ENCODE measurements at places on chromosomes 6 and 20.

DNA sequence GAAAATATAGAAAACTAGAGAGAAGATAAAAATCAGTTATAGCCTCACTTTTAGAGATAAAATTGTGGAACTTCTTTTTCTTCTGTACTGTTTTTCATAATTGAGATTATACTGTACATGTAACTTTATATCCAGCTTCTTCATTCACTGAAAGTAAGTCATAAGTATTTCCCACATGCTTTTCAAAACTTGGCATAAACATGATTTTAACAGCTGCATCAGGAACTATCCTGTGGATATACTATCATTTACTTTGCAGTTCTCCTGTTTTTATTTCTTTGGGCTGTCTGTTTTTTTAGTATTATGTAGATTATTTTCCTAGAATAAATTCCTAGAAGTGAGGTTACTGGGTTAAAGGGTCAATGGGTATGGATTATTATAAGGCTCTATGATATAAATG lies 14.8 kb downstream of the DSTN start:
- no peak for DNase-seq

- DNase-seq = no peak
Observed at GRCh38 chr20:36017048-36017951, 48.9 kb downstream of the CNBD2 start.

GRCh38 chr6:17347012-17347411 lies 46.4 kb upstream of the CAP2 start:
- no peak for DNase-seq

DNA sequence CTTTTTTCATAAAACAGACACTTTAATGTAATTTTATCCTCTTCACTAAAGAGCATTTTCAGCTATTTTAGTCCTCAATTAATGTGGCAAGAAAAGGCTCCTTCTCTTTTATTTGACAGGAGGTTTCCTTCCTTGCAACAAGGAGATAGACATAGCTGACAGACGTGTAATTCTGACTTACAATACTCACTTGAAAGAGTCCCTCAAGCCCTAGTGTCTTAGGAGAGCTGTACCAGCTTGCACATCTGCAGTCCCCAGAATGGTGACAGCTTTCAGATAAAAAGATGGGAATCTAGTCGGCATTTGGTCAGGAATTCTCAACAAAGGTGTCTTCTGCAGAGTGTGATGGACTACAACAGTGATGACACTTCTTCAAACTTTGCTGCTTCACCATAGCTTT lies 603.7 kb upstream of the PTCHD4 start:
- no peak for DNase-seq

GRCh38 chr20:7996898-7997297 lies 22.7 kb downstream of the TMX4 start:
- DNase-seq = peak; percentile 40

- DNase-seq = no peak
Observed at GRCh38 chr20:29408034-29408695, 1849.3 kb upstream of the DEFB115 start.

- DNase-seq = no peak
Observed at GRCh38 chr6:12165297-12165696, 124.9 kb upstream of the EDN1 start.

- peak; percentile 2 for DNase-seq
Observed at GRCh38 chr6:67888886-67889681, 746.0 kb upstream of the ADGRB3 start.

DNA sequence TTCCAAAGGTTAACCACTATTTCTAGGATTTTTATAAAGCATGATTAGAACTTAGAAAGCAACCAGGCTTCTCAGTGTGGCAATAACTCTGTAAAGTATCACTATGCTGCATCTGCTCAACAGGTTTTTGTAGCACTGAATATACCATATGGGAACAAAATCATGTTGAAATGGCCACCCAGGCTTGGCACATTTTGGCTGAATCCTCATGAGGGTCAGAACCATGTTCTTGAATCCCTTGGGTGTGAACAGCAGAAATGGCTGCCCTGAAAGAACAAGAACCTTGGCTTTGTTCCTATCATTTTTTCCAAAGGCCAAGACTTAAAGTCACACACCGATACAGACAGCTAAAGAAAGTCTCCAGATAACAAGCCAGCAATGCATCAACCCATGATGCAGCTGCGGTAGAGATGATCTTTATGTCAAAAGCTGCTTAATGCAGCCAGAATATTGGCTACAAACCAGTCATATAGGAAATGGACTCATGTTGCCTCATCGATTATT lies 283.0 kb upstream of the NOX3 start:
- no peak for DNase-seq

DNA sequence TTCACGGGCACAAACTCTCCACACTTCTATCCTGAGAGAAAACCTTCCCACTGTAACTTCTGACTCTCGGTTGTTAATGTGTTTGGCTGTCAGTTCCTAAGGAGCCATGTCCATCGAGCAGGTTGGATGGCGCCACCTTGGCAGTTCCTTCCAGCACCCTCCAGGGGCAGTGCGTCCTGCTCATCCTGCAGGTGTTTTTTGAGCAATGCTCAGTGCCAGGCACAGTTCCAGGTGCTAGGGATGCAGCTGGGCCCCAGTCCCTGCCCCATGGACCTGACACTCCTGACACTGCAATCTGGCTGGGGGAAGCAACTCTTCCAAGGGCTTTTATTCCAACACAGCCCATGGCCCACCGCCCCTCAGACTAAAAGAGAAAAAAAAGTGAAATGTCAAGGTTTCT lies 376.4 kb downstream of the PREX1 start:
- DNase-seq = no peak

- DNase-seq = no peak
Observed at GRCh38 chr6:63674635-63675034, 39.0 kb downstream of the PHF3 start.

DNA sequence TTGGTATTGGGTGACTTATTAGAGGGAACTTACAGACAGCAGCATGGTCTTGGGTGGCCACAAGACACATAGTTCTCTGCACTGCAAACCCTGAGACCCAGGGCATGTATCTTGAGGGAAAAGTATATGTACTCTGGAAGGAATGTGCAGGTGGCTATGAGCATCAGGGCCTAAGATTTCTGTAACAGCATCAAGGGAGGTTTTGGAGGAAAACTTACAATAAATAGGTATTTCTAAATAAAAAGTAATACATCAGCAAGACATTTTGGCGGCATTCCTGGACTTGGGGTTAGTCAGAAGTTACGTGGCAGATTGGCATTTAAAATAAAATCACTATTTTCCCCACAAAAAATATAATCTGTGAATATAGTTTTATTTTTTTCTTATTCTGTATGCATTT lies 8.0 kb upstream of the STX7 start:
- DNase-seq = no peak

DNA sequence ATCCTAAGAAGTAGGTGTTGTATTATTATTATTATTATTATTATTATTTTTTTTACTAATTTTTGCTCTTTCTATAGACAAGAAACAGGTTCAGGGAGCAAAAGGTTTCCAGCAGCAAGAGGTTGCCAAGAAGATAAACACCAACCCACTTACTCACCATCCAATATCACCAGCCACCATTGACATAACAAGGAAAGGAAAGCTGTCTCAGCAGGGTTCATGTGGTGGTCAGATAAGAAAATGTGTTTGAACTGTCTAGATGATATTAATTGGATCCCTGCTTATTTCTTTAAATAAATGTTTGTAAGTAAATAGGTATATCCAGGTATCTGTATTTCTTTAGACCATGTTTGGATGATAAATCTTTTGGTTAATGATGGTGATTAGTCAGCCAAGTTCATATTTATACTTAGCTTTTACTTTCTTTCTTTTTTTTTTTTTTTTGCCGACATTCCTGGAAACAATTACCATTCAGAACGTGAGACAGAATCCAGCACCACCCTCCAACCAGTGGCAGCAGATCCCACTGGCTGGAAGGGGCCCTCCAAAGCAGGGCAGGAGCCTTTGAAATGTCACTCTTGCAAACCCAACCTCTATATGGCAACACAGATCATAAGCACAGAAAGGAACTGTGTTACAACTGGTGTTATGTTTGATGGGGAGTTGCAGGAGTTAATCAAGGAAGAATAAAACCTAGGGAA lies 139.2 kb upstream of the ECI2 start:
- no peak for DNase-seq

DNA sequence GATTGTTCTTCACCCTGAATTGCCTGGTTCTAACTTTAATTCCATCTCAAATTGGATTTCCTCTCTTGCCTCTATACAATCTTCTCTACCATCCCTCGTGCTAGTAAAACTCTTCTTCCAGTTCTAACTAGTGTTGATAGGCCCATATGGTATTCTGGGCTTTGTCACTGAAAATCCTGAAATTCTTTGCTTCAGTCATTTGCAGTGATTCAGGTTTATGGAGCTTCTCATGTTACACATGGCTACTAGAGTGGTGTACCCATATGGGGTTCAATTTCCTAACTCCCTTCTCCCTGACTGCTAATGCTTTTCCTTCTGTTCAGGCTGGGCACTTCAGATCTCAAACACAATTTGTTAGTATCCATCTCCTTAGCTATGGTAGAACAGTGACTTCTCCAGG lies 956.6 kb downstream of the KIF16B start:
- no peak for DNase-seq

DNA sequence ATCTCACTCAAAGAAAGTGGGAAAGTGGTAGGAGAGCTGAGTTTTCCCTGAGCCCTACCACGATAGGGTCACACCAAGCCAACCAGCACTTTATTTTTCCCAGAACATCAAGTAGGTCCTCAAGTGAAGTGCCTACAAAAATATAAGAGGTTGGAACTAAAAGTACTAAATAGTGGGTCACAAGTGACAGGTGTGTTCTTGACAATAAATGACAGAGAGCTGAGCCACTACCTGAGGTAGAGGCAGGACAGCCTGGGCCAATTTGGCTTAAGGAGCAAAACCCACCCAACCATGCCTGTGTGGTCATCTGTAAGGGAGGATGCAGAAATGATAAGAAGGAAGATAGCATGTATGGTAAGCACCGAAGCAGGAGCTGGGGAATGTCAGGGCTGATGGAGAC lies 154.8 kb upstream of the SSTR4 start:
- no peak for DNase-seq

DNA sequence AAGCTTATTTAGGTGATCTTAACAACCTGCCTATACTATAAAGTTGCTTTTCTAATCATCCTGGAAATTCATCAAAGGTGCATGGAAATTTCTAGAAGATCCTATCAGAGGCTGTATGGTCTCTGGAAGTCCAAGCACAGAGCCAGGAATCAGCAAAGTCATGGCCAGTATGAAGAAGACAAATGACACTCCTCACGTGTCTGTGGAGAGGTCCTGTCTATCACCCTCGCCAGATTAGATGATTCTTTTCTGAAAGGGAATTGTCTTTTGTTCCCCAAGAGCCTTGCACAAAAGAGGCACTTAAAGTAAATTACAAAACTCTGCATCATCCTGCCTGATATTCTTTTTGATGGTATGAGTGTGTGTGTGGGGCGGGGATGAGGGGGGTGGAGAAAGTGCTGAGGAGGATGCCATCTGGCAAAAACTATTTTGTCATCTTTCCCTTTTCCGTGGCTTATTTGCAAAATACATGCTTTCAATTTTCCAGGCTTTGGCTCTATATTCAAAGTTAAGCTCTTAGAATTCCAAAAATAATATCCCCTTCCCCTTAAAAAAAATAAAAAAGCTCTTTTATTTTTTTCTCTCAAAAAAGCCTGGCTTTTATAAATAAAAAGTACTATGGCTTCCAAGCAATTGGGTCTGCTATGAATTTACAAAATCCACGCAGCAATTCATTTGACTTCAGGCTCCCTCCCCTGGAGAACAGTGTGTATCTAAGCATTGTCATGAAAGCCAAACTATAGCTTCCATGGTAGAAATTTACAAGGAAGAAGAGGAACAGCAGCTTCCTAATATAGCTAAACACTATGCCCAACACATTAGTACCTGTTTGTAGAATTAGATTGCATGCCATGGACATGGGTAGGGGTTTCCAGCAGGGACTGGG lies 185.2 kb upstream of the ARG1 start:
- no peak for DNase-seq

GRCh38 chr6:33276581-33276863 lies 401 bp upstream of the B3GALT4 start:
- DNase-seq = no peak

DNA sequence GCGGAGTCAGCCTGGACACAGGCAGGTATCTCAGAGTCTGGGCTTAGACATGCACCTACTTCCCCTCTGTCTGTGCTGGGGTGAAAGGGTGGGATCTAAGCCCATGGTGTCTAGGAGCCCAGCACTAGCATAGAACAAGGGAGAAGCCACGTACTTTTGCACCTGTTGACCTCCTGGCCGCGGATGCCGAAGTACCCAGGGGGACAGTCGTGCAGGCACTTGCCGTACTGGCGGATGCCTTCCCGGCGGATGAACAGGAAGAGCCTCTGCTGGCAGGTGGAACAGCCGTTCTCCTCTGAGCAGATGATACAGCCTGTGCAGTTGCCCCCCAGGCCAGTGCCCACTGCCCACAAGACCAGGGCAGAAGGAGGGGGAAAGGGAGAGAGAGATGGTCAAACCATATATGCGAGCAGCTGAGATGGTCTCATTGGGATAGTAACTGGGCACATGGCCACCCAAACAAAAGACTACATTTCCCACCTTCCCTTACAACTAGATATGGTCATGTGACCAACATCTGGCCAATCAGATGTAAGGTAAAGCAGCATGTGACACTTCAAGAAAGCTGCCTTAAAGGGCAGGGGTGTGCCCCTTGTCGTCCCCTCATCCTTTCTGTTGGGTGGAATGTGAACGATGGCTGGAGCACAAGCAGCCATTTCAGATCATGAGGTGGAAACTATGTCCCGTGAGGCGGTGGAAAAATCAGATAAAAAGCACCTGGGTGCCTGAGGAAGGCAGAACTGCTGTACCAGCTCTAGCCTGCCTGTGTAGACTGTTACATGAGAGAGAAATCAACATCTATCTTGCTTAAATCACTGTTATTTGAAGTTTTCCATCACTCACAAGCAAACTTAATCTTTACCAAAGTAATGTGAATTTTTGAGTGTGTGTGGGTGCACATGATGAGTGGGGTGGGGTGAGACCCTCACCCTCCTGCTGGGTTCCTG lies 34.0 kb downstream of the RSPO4 start:
- DNase-seq = peak; percentile 38

DNA sequence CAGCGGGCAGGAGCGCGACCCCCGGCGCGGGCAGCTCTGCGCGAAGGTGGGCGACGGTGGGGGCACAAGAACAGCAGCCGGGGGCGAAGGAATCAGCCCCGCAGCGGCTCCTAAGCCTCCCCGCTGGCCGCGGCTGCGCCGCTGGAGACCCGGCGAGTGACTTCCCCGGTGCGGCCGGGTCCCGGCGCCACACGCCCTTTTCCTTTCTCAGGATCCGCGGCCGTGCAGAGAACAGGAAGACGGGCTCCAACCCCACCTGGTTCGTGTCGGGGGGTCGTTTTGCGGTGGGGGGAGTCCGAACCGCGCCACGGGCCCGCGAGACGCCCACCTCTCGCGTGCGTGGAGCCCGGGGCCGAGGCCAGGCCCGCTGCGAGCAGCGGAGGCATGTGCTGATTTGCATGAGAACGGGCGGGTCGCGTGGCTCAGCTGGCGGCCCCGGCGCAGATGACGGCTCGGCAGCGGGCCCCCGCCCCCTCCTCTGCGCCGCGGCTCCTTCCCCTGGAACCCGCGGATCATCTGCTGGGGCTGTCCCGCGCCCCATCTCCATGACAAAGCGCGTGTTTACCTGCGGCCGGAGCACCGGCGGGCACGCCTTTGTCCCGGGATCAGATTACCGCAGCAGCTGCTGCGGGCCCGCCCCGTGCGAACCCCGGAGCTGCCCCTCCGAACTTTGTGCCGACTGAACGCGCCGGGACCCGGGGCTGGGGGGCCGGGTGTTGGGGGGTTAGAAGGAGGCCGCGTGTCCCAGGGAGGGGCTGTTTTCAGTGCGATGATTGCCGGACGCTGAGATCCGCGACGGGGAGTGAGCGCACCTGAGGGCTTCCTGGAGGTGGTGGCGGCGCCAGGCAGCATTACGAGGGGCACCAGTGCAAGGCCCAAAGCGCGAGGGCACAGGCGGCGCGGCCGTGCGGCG lies 4.9 kb upstream of the DLL1 start:
- peak; percentile 36 for DNase-seq

GRCh38 chr6:44940367-44940766 lies 387.8 kb upstream of the RUNX2 start:
- DNase-seq = no peak
